ENCODE measurements at places on chromosomes 16 and 17.

GRCh38 chr17:83200751-83201150 is 121.3 kb downstream of the METRNL start:
- no peak for DNase-seq

- DNase-seq, result no peak
Measured at GRCh38 chr16:87540072-87540896, 47.5 kb upstream of the ZCCHC14 start.

DNA sequence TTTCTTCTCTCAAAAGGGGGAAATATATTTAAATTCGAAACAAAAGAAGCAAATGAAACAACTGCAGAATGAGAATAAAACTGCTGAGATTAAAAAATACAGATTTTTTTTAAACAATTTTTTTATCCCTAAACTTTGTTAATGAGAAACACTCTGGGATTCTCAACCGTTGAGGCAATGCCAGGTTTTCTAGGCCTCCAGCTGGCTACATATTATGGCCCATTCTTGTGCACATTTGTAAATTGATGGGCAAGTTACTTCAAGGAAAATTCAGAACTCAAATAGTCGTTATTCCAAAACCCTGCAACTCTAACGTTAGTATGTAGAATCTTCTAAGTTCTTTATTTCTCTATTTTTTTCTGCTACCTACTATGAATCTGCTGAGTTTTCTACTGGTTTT is 239.3 kb upstream of the WSCD1 start:
- no peak for DNase-seq

DNA sequence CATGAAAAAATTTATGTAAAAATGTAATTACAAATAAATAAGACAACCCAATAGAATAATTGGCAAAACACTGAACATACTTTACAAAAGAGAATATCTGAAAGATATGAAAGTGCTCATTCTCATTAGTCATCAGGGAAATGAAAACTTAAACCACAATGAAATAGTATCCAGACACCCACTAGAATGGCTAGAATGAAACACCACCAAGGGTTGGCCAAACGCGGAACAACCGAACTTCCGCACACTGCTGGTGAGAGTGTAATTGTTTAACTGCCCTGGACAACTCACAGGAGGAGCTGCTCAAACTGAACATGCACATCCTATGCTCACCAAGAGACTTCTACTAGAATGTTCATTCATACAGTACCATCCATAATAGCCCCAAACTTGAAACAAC is 5.8 kb upstream of the ZDHHC7 start:
- DNase-seq, result no peak

GRCh38 chr17:73170324-73170723 is 5.5 kb downstream of the SSTR2 start:
- no peak for DNase-seq

DNA sequence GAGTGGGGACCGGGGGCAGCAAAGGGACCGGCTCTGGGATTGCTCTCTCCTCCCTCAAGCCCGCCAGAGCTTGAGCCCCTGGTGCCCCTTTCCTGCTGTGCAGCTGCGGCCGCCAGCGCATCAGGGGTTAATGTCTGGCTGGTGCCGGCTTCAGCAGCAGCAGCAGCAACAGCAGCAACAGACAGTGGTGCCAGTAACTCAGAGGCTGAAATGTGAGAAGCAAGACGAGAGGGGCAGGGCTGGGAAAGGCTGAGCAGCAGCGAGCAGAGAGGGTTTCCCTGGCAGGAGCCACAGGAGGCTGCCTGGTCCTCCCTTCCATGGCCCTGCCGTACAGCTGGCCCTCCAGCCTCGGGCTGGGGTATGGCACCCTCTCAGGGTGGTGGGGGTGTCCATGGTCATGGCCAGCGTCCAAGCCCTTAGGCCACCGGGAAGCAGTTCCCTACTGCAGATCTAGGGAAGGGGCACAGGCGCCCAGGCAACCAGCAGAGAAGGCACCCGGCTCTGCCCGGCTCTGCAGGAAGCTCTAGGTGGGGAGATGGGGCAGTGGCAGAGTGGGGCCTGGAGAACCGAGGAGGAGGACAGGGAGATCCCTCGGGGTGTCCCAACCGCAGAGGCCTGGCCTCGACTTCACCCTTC is 21.1 kb upstream of the TFAP4 start:
- peak; percentile 86 for DNase-seq

DNA sequence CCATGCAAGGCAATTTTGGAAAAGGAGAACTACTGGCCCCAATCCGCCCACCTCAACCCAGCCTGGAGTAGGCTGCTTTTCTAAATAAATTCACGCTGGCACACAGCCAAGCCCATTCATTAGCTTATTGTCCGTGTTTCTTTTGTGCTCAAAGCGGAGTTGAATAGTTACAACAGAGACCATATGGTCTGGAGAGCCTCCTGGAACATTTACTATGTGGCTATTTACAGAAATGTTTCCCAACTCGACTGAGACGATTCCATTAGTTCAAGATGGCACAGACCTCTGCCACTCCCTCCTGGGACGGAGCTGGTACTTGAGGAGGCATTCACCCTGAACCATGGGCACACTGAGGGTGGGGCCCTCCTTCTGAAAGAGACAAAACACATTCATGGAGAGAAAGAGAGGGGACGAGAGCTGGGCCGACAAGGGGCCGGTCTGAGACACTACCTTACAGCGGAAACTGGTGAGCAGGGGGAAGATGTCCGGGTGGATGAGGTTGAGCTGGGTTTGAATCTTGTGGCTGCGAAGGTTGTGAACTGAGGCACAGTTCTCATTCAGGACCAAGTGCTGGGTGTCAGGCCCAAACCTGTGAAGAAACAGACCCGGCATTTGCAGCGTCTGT is 15.7 kb downstream of the ELAC2 start:
- no peak for DNase-seq

GRCh38 chr17:80971704-80972304 is 19.8 kb upstream of the CHMP6 start:
- no peak for DNase-seq

GRCh38 chr17:60748204-60748603 is 70.6 kb downstream of the BCAS3 start:
- no peak for DNase-seq

- no peak for DNase-seq
Measured at GRCh38 chr17:55629995-55630394, 92.7 kb downstream of the TMEM100 start.

DNA sequence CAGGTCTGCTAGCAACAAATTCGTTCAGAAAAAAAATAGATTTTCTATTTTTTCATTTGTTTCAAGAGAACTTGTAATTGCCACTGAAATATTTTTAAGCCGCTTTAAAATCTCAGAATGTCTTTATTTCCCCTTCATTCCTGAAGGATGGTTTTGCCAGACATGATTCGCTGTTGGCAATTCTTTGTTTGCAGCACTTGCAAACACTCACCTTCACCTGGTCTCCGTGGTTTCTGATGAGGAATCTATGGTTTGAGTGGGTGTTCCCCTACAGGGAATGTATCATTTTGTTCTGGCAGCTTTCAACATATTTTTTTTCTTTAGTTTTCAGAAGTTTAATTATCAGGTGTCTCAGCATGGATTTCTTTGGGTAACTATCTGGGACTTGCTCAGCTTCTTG is 36.3 kb upstream of the CBX4 start:
- DNase-seq, result no peak

GRCh38 chr17:80270836-80271235 is 10.2 kb downstream of the RNF213 start:
- peak; percentile 42 for DNase-seq

DNA sequence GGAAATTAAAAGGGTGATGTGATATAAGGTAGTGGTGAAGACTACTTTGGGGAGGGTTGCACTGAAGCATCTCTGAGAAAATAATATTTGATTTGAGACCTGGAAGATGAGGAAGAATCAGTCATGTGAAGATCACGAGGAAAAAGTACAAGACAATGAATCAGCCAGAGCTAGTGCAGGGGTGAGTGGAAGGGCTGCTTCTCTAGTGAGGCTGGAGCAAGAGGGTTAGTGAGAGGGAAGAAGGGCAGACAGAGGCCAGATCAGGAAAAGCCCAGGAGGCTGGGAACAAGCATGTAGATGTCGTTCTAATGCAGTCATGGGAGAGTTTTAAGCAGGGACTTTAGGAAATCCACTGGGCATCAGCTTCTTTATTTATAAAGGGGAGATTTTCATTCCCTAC is 504.2 kb upstream of the SALL1 start:
- no peak for DNase-seq

- DNase-seq, result no peak
Measured at GRCh38 chr16:78504401-78504851, 405.0 kb downstream of the WWOX start.

- no peak for DNase-seq
Measured at GRCh38 chr17:31548709-31549108, 157.2 kb downstream of the RAB11FIP4 start.

- no peak for DNase-seq
Measured at GRCh38 chr17:73717690-73718089, 73.4 kb upstream of the SDK2 start.

DNA sequence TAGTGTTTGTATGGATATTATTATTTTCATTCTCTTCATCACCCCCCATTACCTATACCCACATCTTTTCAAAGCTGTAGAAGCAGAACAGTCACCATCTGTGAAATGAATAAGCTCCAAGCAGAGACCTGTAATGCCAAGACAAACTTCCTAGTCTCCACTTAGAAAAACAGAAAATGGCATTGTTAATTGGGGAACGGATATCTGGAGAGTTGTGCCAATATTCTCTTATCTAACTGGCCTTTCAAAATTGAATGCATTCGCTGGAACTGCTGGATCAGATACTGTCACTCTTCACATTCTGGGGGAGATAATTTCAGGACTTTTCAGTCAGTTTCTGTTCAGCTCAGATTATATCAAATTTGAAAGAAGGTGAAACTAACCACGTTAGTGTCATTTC is 464.4 kb upstream of the GOT2 start:
- no peak for DNase-seq

DNA sequence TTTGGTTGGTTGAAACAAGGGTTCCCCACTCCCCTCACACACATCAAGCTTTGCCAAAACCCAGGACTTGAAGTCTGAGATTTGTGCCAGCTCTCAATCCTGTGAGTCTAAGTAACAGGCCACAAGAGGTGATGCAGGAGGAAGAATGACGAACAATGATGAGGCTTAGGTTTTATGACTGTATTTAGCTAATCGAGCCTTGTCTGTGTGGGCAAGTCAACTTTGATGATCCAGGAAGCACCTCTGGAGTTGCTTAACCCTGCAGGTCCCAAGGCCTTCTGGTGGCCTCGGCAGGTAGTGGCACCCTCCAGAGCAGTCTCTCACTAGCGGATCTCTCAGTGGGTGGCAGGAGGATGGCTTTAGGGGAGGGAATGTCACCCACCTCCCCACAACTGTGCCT is 28.7 kb downstream of the CDK5RAP3 start:
- peak; percentile 43 for DNase-seq
